ENCODE measurements at places on chromosomes 3 and 15.

- DNase-seq = no peak
Observed at GRCh38 chr3:136075811-136076210, 110.3 kb downstream of the PPP2R3A start.

DNA sequence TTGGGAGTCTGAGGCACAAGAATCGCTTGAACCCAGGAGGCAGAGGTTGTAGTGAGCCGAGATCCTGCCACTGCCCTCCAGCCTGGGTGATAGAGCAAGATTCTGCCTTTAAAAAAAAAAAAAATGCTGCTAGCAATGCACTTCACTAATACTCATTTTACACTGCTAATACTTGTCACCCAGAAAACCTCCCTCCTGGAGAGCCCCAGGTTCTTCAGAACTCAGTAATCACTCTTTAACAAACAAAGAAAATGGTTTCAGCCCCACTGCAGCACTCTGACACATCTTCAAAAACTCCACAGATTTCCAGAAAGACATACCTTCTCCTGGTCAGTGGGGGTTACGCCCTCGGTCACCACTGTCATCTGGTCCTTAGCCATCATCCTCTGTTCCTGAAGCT lies 366.7 kb downstream of the SHQ1 start:
- no peak for DNase-seq

DNA sequence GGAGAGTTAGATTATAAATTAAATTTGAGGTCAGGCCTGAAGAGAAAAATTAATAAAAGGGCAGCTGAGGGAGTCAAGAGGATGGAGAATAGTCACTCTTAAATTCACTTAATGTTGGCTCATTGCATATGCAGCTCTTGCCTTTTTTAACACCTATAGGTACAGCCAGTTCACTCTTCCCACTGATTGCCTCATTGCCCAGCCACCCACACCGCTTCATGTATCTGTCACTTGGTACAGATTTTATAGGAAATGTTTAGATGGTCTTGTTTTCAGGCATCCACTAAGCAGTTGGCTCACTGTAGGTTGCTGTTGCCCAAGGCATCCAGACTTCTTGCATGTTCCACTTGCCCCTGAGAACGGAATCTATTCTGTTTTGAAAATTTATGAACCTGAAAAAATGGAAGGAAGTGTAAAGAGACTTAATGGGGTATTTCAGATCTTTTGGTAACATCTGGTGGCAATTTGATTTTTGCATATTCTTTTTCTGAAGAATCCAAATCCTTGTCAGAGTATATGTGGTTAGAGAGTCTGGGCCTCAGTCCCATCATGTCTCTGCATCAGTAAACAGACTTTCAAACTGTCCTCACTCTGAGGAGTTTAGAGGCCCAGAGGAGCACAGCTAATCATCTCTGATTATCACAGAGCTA lies 151.9 kb downstream of the RBPMS2 start:
- no peak for DNase-seq

DNA sequence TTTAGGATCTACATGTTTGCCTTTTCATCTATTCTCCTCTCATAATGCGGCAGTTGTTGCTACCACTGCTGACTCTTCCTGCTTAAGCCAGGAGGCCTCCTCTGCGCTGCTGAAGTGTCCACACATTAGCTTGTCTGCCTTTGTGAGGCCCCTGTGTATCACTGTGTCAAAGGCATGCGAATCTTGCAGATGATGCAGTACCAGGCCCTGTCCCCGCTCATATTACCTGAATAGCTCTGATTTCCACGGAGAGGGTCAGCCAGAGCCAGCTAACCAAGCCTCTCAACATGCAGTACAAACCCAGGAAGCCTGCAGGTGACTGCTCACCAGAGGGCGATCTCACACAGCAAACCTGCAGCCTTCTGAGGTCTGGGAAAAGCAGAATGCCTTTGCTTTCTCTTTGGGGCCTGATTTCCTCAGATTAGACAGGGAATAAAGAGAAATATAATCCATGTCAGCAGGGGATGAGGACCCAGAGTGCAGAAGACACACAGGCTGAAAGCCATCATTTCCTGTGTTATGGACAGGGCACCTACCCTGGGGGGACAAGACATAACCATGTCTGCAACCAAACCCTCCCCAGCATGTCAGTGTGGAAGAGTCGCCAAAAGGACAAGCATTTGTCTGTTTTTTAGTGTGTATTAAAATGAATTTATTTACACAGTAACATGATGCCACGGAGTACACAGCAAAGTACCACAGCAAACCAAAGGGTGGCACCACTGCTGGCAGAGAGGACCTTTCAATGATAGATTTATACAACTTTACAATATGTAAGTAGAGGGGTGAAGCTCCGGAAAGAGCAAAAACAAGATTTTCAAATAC lies 36.8 kb upstream of the TSPAN3 start:
- DNase-seq = peak; percentile 34

DNA sequence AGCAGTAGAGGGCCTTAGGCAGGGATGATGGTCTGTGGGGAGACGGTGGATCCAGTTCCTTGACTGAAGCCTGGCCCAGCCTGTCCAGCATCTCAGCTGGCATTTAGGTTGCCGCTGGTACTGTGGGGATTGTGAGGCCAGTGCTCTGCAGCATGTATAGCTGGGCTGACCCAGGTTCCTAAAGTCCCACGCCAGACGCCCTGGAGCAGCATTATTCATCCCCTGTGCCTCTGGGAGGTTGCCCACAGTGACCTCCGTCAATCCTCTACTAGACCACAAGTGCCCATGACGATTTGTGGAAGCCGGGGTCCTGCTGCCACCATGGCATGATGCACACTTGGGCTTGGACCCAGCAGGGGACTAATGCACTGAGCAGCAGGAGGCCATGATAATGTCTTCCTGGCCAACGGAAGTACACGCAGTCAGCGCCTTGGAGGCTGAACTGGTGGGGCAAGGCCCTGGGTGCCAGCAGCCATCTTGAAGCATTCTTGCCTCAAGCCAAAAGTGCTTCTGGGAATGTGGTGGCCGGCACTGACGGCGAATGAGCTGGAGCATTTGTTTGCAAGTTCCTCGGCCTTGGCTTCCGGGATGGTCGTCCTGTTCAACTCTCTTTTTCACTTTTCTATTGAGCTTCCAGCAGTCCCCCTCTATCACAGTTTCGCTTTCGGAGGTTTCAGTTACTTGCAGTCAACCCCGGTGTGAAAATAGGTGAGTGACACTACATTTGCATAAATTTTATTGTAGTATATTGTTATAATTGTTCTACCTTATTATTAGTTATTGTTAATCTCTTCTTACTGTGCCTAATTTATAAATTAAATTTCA lies 949.4 kb downstream of the ROBO1 start:
- no peak for DNase-seq

GRCh38 chr3:126730376-126730775 lies 26.3 kb downstream of the CHCHD6 start:
- no peak for DNase-seq

DNA sequence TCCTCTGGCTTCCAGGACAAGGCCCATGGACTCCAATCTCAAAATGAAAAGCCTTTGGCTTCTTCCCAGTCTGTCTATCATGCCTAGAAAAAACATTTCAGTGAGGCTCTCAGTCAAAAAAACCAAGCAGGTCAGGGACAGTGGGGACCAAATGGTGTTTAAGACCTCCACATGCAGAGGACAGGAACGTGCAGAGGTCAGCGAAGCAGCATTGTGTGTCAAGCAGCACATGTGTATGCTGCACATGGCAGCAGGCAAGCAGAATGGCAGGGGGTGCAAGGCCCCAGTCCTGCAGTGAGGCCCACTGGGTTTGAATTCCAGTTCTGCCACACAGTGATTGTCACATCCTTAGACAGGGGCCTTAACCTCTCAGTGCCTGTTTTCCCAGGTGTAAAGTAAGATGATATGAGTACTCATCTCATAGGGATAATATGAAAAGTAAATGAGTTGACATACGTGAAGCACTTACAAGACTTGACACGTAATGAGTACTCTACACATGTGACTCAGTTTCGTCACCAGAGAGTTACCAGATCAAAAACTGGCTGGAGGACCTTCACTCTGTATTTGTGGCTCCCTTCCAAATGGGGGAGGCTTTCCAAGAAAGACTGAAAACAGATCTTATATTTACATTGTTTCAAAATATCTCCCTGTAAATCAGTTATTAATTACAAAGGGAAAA lies 11.2 kb downstream of the STIMATE start:
- no peak for DNase-seq

DNA sequence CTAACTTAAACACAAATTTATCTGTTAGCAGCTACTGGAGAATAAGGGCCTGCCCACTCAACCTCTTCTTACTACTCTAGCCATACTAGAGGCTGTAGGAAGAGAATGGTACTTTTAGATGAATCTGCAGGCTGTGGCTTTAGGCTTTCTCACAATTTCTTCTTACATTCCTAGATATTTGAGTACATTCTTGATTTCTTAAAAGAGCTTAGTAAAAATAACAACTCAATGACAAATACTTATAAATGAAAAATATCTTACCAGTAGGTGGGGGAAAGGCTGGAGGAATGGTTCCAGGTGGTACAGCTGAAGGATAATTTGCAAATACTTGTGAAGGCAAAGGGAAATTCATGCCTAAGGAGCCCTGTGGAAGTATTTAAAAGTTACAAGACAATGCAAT lies 92.9 kb upstream of the GK5 start:
- DNase-seq = no peak
